ENCODE measurements at places on chromosomes 7 and 10.
A peak's percentile ranks its signal among the peaks of the same experiment; 100 is the strongest.

- DNase-seq = no peak
Measured at GRCh38 chr7:144474800-144475615, 71.5 kb upstream of the NOBOX start.

DNA sequence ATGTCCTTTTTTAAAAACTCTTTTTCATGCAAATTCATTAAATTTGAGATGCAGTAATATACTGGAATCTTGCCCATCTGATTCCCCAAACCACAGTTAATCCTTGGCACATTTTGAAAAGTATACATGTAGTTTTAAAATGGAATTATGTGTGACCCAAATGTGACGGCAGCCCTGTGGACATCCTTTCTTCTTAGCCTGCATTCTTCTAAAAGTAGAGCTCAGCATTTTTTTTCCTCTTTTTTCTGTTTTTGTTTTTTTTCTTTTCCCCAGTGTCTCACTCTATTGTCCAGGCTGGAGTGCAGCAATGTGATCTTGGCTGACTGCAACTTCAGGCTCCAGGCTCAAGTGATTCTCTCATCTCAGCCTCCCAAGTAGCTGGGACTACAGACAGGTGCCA, 338.9 kb downstream of the GALNT17 start:
- DNase-seq = no peak

- peak; percentile 91 for DNase-seq
Measured at GRCh38 chr10:23096802-23097549, 1.6 kb downstream of the MSRB2 start.

DNA sequence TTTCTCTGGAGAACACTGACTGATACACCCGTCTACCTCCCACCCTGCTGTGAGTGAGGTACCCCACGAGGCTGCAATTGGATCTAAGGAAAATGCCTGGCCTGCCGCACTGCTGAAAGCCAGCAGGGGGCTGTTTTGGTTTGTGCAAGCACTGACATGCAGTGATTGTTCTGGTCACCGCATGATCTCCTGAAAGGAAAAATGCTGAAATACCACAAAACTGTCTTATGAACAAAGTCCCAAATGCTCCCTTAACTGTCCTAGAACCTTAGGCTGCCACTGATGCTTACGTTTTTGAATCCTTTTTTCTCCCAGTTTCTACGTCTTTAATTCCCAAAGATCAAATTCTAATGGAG, 132.7 kb downstream of the JCAD start:
- DNase-seq = peak; percentile 72

- no peak for DNase-seq
Measured at GRCh38 chr10:86265895-86266259, 100.7 kb downstream of the GRID1 start.

DNA sequence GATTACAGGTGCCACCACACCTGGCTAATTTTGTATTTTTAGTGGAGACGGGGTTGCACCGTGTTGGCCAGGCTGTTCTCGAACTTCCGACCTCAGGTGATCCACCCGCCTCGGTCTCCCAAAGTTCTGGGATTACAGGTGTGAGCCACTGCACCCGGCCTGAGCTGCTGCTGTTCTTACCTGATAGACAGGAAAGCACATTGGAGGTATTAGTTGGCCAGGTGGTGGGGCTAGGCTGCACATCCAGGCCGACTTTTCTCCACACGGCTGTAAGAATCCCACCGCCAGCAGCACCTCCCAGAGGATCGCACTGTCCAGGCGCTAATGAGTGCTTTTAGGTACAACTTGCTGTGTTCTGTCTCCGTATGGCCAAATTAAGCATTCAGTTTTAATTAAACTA, 112.6 kb downstream of the WDR37 start:
- no peak for DNase-seq

DNA sequence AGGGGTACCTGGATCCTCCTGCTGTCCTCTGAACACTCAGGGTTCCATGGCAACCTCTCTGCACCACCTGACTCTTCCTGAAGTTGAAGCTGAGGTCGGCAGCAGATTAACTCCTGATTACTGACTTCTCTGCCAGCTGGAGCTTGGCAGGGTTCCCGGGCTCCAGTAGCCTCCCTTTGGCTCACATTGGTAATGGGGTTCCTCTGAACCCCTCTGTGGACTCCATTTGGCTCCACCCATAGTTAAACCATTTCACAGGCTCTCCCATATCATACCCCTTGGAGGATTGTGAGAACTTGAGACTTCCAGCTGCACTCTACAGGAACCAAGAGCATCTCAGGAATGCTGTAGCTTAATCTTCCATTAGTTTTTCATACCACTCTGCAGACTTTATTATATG, 292.5 kb downstream of the HDAC9 start:
- DNase-seq = no peak

GRCh38 chr10:66811211-66811610, 114.6 kb upstream of the LRRTM3 start:
- peak; percentile 58 for DNase-seq

DNA sequence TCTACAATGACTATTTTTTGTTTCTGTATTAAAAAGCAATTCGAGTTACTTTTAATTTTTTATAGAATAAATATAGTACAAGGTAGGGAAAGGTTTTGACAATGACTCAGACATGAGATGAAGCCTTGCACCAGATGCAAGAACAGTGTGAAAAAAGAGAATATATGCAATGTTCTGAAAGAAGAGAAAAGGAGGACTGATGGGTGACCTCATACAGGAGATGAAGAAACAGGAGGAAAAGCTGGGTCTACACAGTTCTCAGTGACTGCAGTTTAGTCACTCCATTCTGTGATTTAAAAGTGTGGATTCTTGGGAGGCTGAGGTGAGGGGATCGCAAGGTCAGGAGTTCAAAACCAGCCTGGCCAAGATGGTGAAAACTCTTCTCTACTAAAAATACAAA, 38.3 kb upstream of the YAE1 start:
- DNase-seq = peak; percentile 50

DNA sequence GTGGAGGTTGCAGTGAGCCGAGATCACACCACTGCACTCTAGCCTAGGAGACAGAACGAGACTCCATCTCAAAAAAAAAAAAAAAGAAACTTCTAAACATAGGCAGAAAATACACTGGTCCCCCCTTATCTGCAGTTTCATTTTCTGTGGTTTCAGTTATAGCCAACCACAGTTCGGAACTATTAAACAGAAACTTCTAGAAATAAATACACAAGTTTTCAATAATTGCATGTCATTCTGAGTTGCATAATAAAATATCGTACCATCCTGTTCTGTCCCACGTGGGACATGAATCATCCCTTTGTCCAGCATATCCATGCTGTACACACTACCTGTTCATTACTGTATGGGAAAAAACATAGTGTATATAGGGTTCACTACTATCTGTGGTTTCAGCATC, 8.0 kb downstream of the XRCC2 start:
- no peak for DNase-seq

DNA sequence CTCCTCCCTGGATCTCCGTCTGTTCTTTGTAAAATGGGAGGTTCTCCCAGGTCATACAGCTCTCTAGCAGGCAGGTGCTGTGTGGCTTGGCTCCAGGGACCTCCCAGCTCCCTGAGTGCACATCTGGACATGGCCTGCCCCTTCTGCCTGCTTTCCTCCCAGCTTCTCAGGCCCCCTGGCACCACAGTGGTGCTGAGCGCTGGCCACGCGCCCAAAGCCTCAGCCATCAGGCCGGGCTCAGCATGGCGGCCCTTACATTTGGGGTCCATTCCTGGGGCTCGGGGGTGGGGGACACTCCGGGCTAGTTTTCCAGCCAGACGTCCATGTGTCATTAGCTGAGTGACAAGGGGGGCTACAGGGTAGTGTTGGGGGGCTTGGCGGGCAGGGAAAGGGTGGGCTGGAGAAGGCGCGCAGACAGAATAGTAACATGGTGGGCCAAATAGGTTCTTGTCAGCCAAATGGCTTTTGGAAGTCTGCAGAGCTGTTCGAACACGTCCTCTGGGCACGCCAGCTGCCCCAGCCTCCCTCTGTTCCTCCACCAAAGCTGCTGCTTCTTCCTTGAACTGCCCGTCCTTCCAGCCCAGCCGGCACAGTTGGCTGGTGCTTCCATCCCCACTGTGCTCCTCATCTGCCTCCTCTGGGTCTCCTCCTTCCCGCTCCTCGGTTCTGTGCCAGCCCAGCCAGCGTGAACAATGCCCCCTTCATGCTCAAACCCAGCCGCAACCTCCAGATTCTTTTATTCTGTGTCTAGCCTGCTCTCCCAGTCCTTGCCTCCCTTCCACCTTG, 65.9 kb downstream of the GOLGA7B start:
- DNase-seq = no peak

GRCh38 chr10:70626056-70626455, 23.5 kb upstream of the PRF1 start:
- no peak for DNase-seq

- DNase-seq = no peak
Measured at GRCh38 chr7:71349682-71350481, 217.9 kb downstream of the GALNT17 start.

DNA sequence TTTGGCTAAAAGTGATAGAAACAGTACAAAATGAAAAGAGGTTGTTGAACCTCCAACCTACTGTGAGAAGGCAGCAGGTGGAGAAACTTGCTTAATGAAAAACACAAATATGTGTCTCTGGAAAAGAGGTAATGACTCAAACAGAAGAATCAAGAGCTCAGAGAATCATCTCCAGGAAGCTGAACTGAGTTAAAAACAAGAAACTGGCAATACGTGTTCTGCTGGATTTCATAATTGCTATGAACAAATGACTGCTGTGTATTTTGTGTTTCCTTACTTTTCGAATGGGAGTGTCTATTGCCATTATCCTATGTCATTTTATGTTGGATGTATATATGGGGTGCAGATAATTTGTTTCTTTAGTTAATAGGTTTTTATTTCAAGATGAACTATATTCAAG, 401.1 kb downstream of the DGKB start:
- no peak for DNase-seq

DNA sequence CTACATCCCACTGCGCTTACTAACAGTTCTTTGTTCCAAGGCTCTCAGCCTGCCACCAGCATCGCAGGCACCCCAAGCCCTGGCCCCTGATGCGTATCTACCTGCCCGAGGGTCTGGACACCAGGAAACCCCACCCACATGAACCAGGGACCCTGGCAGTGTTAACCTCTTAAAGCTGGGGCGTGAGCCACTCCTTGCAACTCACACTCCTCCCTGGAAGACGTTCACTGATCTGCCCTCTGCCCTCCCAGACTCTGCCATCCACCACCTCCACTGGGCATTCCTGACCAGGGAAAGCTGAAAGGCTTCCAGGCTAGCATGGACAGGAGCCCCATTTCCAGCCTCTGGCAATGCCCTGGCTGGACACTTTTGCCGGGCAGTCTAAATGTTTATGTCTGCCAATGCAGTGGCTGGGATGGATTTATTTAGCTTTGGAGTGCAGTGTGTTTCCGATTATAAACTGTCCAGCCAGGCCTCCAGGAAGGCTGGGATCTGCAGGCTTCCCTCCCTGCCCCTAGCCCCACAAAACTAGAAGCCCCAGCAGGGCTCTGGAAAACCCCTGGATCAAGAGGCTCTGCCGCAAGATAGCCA, 117.5 kb downstream of the NEURL1 start:
- DNase-seq = no peak

- no peak for DNase-seq
Measured at GRCh38 chr7:133009426-133010252, 72.3 kb downstream of the CHCHD3 start.

DNA sequence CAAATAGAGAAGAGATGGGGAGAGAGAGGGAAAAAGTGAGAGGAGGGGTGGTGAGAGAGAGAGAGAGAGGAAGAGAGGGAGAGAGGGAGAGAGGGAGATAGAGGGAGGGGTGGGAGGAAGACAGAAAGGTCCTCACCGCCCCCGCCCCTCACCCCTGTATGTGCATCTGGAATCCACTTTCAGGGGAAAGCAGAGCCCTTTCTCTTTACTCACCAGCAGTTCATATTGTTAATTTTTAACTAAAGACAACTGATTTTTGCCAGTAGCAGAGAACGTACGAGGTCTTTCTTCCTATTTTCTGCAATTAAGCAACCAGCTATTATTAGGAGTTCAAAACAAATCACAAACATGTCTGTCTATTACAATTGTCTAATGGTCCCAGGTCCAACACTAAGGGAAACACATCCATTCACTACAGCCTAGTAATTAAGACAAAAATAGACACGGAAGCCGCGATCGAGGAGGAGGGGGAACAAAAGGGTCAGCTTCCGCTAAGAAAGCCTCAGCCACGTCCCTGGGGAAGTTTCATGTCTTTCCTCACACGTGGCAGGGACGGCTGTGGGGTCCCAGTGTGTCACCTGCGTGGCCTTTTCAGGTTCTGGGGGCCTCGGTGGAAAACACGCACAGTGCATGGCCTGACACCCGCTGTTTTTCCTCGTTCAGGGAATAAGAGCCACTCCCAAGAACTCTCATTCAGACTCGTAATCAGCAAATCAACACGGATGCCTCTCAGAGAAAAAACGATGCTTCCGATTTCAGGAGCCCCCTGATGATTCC, 572.0 kb downstream of the PTPRN2 start:
- DNase-seq = no peak

- no peak for DNase-seq
Measured at GRCh38 chr10:102714621-102715455, at the start of gene SFXN2. Gene SFXN2 (plus strand): TSS chr10:102714636. CDS start chr10:102726637, 12,001 bp downstream.

GRCh38 chr7:134528749-134529148, 1.4 kb downstream of the AKR1B10 start:
- DNase-seq = no peak

DNA sequence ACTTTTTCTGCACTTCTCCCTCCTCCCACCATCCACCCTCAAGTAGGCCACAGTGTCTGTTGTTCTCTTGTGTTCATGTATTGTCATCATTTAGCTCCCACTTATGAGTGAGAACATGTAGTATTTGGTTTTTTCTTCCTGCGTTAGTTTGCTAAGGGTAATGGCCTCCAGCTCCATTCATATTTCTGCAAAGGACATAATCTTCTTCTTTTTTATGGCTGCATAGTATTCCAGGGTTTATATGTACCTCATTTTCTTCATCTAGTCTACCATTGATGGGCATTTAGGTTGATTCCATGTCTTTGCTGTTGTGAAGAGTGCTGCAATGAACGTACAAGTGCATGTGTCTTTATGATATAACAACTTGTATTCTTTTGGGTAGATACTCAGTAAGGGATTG, 230.4 kb downstream of the ARL4A start:
- no peak for DNase-seq

DNA sequence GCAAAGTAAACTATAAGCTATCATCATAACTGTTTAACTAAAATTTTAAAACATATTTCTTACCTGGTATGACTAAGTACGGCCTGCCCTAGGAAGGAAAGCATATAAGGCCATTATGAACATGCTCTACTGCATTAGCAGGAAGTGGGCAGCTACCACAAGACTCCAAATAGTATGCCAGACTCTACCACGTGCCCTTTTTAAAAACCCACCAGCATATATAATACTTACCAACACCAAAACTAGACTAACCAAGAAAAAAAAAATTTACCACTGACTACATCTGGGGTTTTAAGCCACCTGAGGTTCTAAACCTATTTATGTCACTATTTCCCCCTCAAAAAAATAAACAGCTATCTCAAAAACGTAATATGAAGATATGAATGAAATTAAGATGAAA, 30.1 kb downstream of the NUDCD3 start:
- no peak for DNase-seq

DNA sequence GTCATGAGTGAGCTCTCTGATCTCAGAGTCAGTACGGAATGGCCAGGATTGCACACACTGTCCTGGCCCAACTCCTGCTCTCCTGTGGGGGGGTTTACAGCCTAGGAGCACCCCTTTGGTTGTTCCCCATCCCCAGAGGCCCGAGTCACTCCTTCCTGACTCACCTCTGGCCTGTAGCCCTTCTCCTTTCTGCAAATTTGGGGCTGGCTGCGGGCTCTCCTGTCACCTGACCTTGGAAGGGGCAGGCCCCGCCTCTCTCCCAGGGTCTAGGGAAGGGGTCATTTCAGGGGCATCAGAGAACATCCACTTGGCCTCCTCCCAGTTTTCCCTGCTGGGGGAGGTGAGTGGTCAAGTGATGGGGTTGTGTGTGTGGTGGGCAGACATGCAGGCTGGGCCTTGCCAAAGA, 1.7 kb downstream of the NYAP1 start:
- DNase-seq = no peak
